ENCODE measurements at places on chromosomes 5 and 9.
A peak's percentile ranks its signal among the peaks of the same experiment; 100 is the strongest.

DNA sequence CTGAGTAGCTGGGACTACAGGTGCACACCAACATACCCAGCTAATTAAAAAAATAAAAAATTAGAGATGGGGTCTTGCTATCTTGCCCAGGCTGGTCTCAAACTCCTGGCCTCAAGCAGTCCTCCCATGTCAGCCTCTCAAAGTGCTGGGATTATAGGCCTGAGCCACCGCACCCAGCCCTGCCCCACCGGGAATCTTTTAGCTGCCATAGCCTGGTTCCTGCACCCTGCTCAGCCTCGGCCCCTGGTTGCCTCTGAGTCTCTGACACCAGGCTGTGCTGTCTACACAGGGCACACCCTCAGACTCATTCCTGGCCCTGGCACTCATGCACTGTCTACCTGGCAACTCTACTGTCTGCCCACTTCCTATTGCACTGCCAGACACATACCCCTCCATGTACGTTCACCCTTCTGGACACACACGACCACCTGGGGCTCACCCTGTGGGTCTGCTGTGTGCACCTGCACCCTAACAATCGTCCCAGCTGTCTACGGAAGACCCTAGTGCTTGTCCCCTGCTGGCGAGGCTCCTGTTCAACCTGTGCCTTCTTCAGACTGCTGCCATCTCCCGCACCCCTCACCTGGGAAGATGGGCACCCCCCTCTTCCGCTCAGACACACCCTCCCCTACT lies 1.4 kb downstream of the PROP1 start:
- DNase-seq: no peak

- peak; percentile 80 for DNase-seq
These were observed 24.3 kb upstream of the PTGES start for GRCh38 chr9:129776938-129777768.

DNA sequence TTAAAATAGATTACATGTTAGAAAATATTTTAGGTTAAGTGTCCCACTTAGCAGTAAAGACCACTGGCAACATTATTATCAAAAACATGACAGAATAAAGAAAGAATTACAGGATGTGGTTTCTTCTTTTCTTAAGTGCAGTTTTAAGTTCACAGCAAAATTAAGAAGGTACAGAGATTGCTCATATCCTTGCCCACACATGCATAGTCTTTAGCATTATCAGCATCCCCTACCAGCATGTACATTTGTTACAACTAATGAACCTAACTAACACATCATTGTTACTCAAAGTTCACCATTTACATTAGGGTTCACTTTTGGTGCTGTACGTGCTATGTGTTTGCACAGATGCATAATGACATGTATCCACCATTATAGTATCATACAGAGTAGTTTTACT lies 837.7 kb upstream of the CDH9 start:
- DNase-seq: no peak

DNA sequence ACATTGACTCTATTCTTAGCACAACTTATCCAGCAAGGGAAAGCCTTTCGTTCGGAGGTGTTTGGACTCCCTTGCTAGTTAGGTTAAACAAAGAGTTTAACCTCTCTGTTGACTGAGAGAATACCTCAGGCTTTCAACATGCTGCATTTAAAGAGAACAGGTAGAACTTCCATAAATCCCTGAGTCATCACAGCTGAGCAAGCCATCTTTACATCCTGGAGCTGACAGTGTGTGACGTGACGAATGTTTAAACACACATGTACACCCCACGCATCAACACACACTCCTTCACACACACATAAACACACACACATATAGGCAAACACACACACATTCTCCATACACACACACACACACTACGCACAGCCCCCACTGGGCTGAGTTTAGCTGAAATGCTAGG lies 152.8 kb downstream of the ADAMTS12 start:
- DNase-seq: no peak

- DNase-seq: no peak
These were observed 208.0 kb downstream of the CHSY3 start for GRCh38 chr5:130112246-130112645.

- DNase-seq: no peak
These were observed 399 bp downstream of the NUP155 start for GRCh38 chr5:37370550-37370863.

DNA sequence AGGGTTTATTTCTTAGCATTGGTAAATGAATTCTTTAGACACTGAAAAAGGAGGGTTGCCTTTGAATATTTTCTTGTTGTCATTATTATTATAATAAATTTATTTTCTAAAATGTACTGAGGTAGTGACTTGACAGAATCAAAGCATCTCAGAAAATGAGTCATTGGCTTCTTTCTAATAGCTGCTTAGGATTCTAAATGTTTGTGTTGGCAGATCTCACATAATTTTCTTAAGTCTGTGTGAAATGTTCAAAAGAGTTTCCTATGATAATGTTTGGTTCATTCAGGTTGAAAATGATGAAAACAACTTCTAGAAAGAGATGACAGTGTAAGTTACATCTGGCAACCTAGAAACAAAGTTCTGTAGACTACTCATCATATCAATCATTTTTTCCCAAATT lies 69.7 kb downstream of the SH3GL2 start:
- no peak for DNase-seq

DNA sequence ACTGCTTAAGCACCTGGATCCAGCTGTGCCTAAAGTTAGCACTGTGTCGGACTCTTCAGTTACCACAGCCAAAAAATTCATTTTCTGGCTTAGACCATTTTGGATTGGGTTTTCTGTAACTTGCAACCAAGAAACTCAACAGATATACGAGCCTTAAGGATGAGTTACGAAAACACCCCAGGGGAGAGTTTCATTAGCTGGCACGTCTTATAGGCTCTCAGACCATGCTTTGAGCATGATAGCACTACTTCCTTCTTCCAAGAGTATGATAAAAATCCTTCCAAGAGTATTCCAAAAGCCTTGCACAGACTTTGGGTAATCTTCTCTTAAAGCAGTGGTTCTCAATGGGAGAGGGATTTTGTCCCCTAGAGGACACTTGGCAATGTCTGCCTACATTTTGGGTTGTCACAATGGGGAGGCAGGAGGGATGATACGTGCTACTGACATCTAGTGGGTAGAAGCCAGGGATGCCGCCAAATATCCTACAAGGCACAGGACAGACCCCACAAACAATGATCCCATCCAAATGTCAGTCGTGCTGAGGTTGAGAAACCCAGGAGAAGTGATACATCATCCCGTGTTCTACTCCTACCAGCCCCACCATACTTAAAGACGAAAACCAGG lies 64.8 kb downstream of the SMIM23 start:
- no peak for DNase-seq

DNA sequence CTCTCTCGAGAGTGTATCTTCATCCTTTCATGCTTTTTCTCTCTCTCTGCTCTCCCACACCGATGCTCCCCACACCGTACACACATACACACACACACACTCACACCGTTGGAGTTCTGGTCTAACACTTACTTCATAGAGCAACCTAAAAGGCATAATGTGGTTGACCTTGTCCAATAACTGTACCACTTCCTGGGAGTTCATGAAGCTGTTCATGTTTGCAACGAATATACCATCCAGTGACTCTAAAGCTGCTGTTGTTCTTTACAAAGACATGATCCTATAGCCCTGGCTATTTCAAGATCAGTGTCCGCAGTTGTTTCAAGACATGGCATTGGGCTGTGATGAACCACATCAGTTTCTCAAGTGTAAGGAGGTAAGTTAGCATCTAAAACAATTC lies 10.0 kb downstream of the MEF2C start:
- no peak for DNase-seq

DNA sequence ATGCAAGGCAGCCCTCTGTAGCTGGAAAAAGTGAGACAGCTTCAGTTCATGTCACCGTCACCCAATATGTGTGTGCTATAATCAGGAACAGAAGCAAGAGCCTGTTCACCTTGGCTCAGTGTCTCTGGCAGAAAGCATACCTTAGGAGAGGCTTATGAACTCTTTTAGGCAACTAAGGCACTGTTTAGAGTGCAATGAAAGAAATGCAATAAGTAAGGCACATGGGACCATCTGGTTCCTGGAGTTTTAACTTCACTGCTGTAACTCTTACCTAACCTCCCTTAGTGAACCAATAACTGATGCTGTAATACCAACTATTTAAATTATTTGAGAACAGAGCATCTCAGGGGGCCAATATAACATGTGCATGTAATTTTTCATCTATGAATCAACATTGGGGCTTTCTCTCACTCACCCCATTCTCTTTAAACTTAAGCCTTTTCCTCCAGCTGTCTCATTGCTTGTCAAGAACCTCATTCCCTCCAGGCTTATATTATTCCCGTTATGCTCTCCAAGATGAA lies 32.4 kb downstream of the C9 start:
- no peak for DNase-seq

DNA sequence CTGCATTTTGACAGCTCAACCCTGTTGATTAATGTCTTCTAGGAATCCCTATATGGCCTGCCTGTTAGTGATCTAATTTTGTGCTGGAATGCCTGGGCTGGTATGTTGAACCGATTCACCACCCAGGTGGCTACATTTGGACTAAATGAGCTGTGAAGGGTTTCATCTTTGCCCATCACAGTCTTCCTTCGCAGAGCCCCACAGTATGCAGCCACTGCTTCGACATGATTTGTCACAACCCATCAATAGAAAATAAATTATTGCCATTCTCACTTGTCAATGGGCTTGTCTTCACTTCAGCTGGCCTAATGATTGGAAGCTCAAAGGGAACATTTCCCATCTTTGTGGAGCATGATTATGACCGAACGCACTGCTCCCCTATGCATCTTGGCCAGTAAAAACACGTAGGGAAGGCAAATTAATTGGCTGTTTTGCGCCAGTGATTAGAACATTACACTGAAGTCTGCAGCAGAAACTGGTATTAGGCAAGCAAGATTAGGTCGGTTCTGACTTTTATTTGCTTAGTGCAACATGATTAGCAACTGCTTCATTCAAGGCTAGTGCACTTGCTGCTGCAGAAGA lies 408.5 kb downstream of the KIAA0825 start:
- DNase-seq: no peak

DNA sequence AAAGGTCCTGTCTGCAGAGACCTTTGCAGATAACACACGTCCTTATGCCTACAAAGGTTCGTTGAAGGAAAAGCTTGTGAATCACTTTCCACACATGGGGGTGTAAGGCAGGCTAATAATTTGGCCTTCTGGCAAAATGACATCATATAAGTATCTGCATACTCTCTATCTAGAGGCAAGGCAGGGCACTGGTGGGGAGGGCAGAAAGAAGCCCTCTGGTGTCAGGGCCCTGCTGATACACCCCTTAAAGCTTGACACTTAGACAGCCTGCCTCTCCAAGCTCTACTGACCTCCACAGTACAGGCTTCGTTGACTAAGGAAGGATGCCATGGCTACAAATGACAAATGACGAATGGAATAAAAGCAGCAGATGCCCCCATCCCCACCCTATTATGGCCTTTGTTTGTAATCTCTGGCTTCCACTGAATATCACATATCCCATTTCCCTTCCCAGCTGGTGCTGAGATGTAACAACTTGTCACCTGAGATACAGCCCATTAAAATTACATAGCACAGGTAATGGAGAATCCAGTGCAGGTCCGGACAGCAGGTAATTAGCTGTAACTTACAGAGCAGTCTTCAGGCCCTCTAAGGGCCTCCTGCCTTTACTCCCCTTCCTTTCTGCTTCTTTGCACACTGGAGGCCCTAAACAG lies 76.9 kb upstream of the IFNK start:
- no peak for DNase-seq

DNA sequence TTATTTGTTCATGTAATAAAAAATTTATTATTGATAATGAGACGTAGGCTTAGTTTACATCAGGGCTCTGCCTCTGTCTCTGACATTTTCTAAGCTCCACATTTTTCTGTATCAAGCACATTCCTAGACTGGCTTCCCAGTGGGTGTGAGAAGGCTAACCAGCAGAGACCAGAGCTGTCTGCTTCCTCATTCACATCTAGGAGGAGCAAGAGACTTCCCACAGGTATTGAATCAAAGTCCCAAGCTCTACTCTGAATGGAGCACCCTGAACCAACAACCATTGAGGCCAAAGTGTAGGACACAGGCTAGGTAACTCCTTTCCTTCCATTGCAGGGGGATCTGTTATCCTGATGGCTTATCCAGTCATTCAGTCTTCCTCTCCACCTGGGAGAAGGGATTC lies 72.4 kb downstream of the PARP8 start:
- DNase-seq: no peak

- DNase-seq: peak; percentile 37
These were observed 716 bp downstream of the PROB1 start for GRCh38 chr5:139394123-139394653.

GRCh38 chr5:108728566-108729241 lies 19.0 kb upstream of the FER start:
- DNase-seq: peak; percentile 70

DNA sequence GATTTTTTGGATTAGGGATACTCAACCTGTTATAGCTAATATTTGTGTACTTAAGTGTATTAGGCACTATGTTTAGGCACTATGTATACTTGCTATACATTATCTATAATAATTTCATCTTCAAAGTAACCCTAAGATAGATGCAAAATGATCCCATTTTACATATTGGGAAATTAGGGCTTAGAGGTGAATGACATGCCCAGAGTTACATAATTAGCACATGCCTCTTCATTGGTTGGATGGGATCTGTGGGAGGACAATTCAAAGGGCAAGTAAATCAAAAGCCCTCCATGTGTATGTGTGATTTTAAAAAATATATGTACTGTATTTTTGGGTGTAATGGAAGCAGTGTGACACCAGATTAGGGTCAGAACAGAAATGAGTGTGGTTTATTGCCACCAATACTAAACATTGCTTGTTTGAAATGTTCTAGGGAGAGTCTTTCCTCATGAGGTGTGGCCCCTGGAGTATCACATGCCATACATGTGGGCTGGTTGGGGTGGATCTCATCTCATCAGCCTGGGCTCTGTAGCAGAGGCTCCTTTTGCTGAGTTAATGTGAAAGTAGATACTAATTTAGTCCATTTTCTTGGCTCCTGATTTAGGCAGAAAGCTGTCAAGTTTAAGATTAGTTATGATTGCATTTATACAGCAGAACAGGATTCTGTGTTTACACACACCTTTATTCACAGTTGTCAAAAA lies 5.5 kb downstream of the C9orf85 start:
- DNase-seq: peak; percentile 27

GRCh38 chr5:52476346-52476745 lies 311.4 kb upstream of the ITGA1 start:
- no peak for DNase-seq

DNA sequence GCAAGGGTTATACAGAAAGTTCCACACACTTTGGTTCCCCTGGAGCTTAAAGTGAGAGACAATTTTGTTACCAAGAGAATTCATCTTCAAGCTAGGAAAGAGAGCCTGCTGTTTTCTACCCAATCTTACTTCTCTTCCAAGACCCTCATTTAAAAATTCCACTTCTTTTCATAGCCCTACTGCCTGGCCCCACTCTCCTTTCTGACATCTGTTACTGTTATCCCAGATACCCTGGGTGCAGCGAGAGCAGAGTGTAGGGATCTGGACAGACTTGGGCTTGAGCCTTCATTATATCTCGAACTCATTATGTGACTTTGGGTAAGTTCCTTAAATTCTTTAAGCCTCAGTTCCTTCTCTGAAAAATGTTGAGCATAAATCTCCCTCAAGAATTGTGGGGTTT lies 263.1 kb downstream of the ASTN2 start:
- no peak for DNase-seq
